Renal cortical epithelial cell (primary cell): ENCODE measurements at places on chromosomes 7 and 10. TPM values are rescaled to one million over a fixed set of nuclear protein-coding genes. Genes with fewer than 3 reads are reported as not detected.

DNA sequence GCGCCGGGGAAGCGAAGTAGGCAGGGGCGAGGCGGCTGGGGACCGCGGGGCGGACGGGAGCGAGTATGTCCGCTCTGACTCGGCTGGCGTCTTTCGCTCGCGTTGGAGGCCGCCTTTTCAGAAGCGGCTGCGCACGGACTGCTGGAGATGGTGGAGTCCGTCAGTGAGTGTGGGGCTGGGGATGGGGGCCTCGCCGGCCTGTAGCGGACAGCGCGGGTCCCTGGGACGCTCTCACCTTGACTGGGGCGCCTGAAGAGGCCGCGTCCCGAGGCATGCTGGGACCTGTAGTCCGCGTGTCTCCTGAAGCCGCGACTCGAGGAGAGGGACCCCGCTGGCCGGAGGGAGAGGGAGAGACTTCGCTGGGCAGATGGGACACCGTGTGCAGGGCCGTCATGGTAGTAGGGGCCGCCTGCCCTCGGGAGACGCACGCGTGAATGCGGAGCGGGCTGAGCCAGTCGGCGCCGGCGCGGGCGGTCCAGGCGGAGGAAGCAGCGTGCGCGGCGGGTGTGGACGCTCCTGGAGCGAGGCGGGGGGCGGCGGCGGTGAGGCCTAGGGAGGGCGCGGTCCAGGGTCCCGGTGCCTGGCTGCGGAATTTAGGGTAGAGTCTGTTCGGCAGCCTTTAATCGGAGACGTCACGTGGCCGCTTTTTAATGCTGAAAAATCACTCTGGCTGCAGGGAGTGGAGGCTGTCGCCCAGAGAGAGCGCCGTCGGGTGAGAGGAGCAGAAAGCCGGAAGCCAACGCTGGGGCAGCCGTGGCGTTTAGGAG lies at the start of gene NDUFB2:
Gene NDUFB2, plus strand, starts transcription at position 29 of the 767 bp plus-strand sequence. Its CDS starts 37 bp downstream, at position 66.
- DNase-seq: peak; percentile 55

DNA sequence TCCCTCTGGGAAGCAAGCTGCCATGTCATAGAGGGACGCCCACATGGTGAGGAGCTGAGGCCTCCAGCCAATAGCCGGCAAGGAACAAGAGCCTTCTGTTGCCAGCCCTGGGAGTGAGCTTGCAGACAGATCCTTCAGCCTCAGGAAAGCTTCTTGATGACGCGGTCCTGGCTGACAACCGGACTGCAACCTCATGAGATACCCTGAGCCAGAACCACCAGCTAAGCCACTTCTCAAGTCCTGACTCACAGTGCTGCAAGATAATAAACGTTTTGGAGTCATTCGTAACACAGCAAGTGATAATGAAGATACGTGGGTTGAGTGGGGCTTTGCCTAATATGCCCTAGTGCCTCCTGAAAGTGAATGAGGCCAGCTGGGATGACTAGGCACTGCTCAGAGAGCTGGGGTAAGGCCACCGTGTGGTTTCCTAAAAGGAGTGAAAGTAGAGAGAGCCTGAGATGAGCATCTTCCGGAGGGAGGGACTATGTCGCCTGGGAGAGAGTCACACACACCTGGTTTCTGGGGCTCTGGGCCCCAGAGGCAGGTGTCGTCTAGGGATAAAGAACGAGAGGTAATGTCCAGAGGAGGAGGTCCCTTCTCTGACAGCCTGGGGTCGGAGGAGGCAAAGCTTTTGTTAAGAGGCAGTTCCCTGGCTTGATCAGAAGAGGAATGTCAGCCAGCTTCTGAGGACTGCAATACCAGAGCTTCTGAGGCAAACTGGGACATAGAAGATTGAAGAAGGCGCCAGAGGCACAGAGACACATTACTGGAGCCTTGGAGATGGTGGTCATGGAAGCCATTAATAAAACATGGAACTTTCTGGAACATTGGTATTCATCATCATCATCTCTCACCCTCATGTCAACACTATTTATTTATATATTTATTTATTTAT lies 53.6 kb downstream of the PYROXD2 start:
- peak; percentile 78 for DNase-seq

- peak; percentile 57 for DNase-seq
These were observed 167.8 kb upstream of the EEPD1 start for GRCh38 chr7:35985126-35985754.

DNA sequence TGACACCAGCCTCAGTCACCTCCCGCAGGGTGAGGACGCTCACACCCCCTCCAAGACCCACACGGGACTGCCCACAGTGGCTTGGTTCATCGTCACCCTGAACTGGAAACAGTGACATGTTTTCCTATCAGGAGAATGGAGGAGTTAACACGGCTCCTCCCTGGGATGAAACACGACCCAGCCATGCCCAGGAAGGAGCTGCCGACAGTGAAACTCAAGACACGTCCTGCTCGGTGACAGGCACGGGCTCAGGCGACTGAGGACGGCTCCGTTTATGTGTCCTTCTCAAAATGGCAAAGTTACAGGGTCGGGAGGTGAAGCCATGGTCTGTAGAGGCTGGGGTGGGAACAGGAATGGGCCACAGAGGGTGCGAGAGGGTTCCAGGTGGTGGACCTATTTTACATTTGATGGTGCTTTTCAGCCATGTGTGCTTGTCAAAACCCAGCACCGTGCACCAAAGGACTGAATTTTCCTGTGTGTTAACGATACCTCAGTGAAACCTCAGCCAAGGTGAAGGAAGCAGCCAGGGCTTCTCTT lies 272.4 kb downstream of the ADARB2 start:
- DNase-seq: no peak

- no peak for DNase-seq
These were observed 157.1 kb upstream of the RHEB start for GRCh38 chr7:151676759-151677158.

- DNase-seq: no peak
These were observed 983.7 kb downstream of the GATA3 start for GRCh38 chr10:9038146-9038714.

DNA sequence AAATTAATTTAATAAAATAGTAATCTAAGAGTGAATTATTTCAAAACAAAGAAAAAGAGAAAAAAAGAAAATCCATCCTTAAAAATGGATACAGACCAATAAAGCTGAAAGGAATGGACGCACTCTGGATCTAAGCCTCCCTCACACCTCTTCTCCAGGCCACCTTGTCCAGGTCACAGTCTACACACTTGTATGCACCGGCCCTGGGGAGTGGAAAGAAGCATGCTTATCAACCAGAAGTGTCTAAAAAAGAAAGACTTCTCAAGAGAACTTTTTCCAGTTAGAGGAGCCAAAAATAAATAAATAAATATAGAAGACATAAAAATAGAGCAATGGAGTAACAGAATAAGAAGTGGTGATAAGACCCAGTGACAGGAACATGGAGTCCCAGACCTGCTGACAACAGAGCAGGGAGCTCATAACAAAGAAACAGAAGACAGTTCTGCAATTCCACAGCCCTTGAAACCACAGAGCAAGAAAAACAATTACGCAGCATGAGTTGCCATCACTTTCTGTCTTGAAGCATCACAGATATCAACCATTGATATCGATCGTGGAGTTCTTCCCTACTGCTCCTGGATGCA lies 311.7 kb upstream of the NFE2L3 start:
- DNase-seq: no peak

GRCh38 chr7:47574482-47575329 lies 7.2 kb downstream of the TNS3 start:
- peak; percentile 89 for DNase-seq

DNA sequence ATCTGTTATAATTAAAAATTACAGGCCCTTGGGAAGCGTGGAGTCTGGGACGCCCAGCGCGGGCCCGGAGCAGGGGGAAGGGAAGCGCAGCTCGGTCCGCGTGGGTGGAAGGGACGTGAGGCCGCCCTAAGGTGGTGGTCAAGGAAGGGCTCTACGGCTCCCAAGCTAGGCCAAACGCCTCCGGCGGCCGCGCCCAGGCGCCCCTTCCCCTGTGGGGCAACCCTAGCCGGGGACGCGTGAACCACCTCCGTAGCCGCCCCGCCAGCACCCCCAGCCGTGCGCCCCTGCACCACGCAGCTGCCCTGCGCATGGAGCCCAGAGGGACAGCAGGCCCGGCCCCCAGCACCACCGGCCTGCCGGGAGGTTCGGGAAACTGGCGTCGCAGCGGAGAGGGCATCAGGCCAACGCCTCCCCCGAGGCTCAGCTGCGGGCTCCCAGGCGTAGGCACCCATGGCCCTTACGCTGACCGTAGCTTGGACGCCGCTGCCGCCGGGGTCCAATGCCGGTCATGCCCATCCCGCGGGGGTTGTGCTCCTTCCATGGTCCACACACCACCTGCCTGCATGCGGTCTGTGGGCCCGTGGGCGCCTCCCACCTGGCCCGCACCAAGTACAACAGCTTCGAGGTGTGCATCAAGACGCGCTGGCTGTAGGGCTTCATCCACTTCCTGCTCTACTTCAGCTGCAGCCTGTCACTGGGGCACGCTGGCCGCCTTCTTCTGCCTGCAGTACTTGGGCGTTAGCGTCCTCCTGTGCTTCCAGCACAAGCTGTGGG lies 166.7 kb downstream of the SEPTIN7 start:
- DNase-seq: no peak

DNA sequence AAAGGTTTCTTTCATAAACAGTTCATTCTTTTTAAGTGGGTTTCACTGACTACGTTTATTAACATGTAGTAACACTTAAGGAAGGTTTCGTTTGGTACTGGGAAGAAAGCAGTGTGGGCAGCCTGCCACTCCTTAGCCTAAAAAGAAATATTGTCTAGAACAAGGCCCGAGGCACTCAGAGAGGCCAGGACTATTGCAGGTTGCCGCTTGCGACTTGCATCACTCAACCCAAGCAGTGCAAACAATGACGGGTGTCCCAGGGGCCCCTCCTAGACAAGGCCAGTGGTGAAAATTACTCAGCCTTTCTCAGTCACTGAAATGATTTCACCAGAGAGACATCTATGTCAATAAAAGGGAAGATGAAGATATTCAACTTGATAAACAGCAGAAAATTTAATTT lies 243.9 kb downstream of the SNX13 start:
- no peak for DNase-seq

DNA sequence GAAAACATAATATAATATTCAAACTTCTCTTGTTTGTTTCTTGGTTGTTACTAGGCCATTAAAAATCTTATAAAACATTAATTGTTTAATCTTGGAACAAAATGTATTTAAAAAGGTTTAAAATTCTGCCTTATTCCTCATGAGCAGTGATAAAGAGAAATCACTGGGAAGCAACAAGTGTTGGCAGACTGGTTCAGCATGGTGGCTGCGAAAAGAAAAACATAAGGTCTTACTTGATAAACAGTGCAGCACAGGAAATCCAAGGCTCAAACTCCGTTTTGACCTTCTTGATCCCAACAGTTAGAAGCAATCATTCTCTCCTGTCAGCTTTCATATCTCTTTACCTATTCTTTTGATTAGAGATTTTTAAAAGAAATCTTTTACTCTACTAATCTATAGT lies 530.8 kb downstream of the CNTNAP2 start:
- DNase-seq: no peak

- no peak for DNase-seq
These were observed 110.9 kb downstream of the CCDC7 start for GRCh38 chr10:32556783-32557395.

- peak; percentile 16 for DNase-seq
These were observed 18.9 kb downstream of the RBAK start for GRCh38 chr7:5064391-5065106.

- DNase-seq: no peak
These were observed 325.7 kb upstream of the MKI67 start for GRCh38 chr10:128451879-128452278.

- DNase-seq: no peak
These were observed 410.4 kb upstream of the FOXK1 start for GRCh38 chr7:4271716-4272015.

AFAP1L2 gene
- total RNA-seq: 40.1 and 71.4 TPM in 2 replicates

GPR26 gene
- total RNA-seq: not detected in 2 replicates

INSIG1 gene
- total RNA-seq: 33.7 and 734 TPM in 2 replicates
